Mucosa of descending colon (tissue), 3 donors: ENCODE measurements at places on chromosomes 7 and 10.

GRCh38 chr10:32095116-32095733 is 39.0 kb upstream of the KIF5B start:
- DNase-seq = no peak

GRCh38 chr10:101137271-101137670 is 6.2 kb downstream of the TLX1 start:
- DNase-seq = no peak

DNA sequence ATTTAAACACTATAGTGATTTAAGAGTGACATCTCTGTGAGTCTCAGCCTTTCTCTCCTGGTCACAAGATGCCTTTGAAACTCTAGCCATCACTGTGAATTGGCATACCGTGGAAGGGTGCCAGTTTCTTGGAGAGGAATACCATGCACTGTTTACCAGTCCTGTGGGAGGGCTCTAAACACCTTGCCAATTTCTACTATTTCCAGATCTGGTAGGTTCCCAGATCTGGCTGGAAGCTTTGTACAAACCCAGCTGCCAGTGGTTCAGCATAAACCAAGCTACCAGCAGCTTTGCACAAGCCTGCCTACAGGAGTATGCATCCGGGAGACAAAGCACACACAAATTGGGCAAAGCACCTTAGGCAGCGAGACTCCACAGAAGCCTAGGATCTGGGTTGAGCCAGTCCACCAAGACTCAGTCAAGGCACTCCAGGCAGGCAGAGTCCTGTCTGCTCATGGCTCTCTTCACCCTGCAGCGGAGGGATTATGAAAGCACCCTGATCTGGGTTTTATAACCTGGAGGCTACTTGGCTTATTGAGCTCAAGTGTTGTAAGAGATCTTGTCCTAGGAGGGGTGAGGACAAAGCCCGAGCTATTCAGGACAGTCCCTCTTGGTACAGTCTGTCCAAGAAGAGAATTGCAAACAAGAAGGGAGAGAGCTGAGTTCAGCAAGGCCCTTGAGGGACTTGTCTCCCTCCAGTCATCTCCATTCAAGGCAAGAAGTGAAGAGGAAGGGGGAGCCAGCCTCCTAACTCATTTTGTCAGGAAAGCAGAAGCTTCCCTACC is 23.6 kb downstream of the MCM10 start:
- DNase-seq = no peak

GRCh38 chr10:75057680-75058079 is 53.8 kb upstream of the SAMD8 start:
- DNase-seq = no peak

DNA sequence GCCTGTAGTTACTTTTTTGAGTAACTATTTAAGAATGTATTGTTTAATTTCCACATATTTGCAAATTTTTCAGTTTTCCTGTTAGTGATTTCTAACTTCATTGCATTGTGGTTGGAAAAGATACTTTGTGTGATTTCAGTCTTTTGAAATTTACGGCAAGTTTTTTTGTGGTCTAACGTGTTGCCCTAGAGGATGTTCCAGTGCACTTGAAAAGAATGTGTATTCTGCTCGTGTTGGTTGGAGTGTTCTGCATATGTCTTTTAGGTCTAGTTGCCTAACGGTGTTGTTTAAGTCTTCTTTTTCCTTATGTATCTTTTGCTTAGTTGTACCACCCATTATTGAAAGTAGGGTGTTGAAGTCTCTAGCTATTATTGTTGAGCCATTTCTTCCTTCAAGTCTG is 59.7 kb downstream of the LCOR start:
- DNase-seq = no peak
